ENCODE measurements at places on chromosomes 5 and 9. TPM values are rescaled to one million over a fixed set of nuclear protein-coding genes. Genes with fewer than 3 reads are reported as not detected.

GRCh38 chr9:16869882-16870595 lies 431 bp downstream of the BNC2 start:
- DNase-seq: peak; percentile 78

- DNase-seq: no peak
Observed at GRCh38 chr5:135921388-135921787, 25.7 kb upstream of the IL9 start.

DNA sequence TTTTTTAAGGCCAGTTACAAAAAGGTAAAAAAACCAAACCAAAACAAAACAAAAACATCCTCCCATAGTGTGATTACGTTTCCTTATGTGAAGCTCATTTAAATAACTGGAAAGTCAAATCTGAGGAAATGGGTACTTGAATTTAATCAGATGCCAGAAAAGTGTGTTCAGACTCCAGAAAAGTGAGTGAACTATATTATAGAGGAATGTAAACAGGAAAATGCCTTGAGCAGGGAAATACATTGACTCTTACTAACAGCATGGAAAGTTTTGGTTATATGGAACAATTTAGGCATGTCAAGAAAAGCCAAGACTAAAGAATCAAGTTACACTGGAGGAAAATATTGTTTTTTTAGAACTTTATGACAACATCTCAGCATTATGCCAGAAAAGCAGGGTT lies 37.8 kb upstream of the RNF20 start:
- DNase-seq: no peak

- no peak for DNase-seq
Observed at GRCh38 chr9:4287886-4288588, 11.8 kb downstream of the GLIS3 start.

DNA sequence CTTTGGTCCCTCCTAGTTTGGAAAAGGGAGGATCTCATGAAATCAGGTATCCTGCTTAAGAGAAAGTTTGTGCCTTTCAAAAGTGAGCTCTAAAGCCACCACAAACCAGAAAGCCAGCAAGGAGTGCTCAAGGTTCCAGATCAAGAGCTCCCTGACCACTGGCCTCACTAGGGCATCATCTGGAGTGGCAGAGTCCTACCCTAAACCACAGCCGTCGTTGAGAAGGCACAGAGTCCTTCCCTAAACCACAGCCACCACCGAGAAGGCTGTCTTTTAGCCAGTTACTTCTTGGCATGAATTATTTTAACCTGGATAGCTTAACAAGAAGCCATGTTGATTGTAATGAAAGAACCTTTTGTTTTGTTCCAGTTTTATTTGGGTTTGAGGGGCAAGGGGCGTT lies 102.9 kb downstream of the FRMD3 start:
- DNase-seq: no peak

DNA sequence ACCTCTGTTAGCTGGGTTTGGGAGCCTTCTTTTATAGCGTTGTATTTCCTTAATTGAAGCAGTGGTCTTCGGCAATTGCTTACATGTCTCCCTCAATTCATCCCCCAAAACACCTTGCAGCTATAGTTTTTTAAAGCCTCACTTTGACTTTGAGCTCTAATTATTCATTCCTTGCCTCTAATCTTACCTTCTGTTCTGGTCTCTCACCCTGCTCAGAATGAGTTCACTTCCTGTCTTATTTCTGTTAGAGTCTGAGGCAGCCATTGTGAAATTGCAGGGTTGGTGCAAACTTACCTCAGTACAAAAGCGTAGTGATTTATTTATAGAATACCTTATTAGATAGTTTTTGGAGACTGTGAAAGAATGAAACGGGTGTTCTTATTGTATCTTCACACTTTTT lies 35.0 kb downstream of the AOPEP start:
- no peak for DNase-seq

DNA sequence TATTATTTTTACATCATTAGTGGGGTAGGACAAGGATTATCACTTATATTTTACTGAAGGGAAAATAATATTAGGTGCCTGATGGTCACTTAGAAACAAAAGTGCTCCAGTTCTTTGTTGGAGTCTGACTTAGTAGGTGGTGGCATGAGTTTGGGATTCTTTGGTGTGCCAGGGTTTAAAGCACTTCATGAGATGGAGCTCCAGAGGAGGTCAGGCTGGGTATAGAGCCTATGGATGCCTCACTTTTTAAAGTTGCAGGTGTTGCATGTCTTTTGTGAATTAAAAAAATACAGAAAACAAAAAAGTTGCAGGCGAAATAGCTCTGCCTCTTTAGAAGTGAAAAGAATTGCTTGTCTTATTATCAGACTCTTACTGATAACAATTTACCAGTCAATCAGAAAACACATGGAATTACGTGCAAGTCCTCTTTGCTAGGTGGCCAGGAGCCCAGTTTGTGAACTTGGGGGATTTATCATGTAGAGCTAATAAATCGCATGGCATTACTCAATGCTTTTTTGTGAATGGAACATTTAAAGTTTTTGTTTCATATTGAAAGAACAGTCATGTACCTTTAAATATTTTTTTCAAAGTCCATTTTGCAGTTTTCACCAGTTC lies 1.6 kb downstream of the ITK start:
- DNase-seq: no peak

DNA sequence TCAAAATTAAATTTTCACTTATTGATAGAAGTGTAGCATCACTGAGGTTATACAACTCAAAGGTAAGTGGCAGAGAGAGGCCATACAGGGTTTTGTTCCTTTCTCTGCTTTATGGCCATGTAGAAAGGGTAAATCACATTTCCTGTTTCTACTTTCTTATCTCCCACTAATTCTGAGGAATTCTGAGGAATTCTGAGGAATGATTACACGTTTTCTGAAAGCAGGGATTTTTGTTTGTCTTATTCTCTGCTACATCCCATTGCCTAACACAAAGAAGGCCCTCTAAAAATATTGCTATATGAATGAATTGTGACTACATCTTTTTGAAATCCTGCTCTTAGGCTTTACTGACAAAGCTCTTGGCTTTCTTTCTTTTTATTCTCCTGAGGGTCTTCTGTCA lies 516.9 kb upstream of the ZNF608 start:
- no peak for DNase-seq

The NCBP1 gene
- 47.0 TPM for total RNA-seq

The LCN2 gene
- total RNA-seq: not detected

The SHISAL2B gene
- total RNA-seq: 106 TPM

The CCL28 gene
- not detected for total RNA-seq

The PRSS3 gene
- total RNA-seq: not detected

The IFNE gene
- 0.89 TPM for total RNA-seq

The KLHL3 gene
- total RNA-seq: 17.5 TPM

The WHRN gene
- 12.8 TPM for total RNA-seq

The SLC46A2 gene
- not detected for total RNA-seq

Measured in endodermal cell (in vitro differentiated cells).